ENCODE measurements at places on chromosomes 1 and 21.

- peak; percentile 76 for DNase-seq
Observed at GRCh38 chr21:41783476-41784180, 16.8 kb upstream of the RIPK4 start.

DNA sequence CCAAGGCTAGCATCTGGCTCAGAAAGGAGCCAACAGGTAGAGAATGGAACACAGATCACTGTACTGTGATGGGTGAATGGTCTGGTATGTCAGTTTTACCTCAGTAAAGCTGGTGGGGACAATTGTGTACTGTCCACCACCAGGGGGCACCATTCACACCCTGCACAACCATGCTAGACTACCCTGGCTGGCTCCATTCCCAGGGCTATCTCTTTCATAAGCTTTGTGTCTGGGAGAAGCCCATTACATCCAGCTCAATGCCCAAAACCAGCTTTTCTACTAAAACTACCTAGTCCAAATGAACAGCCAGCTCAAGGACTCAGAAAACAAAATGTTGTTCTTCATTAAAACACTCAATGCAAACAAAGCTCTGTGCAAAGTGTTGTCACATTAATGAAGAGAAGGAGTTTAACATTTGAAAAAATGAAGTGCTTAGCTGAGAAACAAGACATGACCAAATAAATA is 62.0 kb upstream of the RASAL2 start:
- DNase-seq = peak; percentile 86

- DNase-seq = peak; percentile 99
Observed at GRCh38 chr1:207034998-207035397, 2.4 kb upstream of the C1orf116 start.

DNA sequence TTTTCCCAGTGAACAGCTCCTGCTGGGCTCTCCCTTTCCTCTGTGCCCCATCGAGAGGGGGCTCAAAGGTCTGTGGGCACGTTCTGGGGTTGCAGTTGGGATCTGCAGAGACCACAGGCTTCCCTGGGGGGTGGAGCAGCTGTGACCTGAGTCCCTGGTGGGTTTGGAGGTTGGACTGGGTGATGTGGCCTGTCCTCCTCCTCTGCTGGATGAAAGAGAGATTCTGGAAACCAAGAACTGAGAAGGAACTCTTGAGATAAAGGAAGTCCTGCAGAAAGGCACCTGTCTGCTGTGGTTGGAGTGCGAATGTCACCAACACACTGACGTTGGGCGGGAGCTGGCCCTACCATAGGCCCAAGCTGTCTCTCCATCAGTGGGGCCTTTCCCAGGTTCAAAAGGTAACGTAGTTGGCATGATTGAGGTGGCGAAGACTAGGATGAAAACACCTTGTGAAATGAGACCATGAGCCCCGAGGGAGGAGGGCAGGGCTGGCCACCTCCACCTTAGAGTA is 35.8 kb upstream of the ETV3 start:
- no peak for DNase-seq

DNA sequence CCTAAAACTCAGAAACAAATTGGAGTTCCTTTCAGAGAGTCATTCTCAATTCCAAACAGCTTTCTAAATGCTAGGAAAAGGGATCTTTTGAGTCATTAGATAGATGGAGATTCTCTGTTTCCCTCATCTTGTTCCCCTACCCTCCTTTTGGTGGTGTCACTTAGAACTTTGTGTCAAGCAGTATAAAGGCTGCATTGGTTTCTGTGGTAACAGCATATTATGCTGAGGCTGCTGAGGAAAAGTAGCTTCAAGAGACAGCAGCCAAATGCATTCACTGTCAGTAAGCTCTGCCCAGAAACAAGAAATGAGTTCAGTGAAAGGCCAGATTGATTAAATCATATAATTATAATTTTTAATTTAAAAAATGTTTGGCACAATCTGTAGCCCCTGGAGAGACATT is 144.1 kb downstream of the LRRC40 start:
- no peak for DNase-seq

DNA sequence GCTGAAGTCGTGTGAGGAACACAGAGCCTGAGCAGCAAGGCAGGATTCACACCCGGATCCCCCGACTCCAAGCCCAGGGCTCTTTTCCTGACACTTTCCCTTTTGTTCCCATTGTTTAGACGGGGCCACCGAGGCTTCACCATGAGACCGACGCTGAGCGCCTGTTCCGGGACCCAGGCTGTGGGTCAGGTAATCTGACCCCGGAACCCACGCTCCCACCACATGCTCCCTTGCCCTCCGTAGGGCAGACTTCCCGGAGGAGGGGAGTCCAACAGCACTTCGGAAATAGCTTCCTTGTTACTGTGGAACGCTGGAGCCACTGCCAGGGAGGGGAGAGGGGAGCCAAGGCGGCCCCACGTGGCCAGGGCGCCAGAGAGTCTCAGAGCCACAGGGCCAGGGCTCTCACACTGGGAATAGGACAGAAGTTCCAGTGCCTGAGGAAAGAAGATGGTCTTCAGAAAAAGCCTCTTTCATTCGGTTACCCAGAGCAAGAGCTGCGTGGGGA is 18.4 kb downstream of the RUNX3 start:
- DNase-seq = no peak

- no peak for DNase-seq
Observed at GRCh38 chr1:12345350-12346217, 115.8 kb downstream of the VPS13D start.

- DNase-seq = peak; percentile 49
Observed at GRCh38 chr1:72281637-72282270, 585 bp downstream of the NEGR1 start.

DNA sequence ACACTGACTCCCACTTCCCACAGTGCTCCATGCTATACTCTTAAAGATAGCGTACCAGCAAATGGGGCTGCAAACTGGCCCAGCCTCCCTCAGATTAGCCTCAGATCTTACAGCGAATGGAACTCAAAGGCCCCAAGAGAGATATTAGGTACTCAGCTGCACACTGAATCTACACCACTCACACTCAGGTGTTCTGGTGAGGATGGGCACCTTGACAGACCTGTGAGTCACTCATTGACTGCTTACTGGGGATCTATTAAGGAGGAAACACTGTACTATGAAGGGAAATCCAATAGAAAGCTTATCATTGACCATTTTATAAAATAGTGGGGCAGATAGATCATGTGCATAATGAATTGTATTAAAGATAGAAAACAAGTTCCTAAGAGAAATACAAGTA is 164.3 kb upstream of the ATP1B1 start:
- peak; percentile 35 for DNase-seq

DNA sequence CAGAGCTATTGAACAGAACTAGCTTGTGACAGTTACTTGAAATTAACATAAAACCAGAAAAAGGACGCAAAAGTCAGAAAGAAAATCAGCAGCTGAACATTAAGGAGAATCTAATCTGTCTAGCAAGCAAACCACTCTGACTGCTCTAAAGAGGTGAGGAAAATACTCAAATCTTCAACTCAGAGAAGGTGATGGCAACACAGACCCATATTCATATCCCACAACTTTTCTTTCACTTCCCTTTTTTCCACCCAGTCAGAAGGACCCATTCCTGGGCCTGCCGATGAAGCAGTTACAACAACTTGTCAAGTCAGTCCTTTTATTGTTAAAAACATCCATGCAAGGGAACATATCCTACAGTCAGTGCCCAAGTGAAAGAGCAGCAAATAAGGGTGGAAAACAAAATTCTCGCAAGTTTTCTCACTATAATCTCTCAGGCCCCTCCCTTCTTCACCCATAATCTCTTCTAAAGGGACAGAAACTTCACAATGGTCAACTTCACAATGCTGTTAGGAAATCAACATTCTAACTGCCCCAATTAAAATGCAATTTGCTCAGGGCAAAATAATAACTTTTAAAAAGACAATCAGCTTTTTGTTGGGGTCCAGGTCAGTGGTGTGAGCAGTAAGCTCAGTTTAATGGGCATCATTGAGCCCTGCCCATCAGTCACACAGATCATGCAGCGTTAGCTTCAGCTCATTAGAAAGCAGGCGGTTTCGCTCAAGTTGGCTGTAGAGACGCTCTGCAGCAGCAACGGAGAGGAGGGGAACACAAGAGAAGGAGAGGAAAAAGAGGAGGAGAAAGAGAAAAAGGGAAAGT is 3.6 kb upstream of the NUP210L start:
- no peak for DNase-seq

DNA sequence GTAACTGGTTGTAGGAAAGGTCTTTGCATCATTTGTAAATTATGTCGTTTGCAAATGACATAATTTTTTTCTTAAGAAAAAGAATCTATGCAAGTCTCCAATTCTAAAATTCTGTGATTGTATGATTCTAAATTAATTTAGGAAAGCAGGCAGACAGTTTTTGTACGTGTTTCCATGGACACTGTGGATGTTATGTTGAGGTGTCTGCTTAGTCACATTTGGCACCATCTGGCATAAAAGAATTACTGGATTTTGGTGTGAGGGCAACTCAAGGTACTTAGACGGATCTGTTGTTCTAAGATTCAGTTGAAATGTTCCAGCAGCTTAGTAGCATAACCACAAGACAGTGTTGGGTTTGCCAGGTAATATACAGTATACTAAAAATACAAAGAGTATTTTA is 42.5 kb downstream of the C1orf21 start:
- no peak for DNase-seq

- no peak for DNase-seq
Observed at GRCh38 chr21:25408666-25409065, 198.6 kb downstream of the MRPL39 start.

DNA sequence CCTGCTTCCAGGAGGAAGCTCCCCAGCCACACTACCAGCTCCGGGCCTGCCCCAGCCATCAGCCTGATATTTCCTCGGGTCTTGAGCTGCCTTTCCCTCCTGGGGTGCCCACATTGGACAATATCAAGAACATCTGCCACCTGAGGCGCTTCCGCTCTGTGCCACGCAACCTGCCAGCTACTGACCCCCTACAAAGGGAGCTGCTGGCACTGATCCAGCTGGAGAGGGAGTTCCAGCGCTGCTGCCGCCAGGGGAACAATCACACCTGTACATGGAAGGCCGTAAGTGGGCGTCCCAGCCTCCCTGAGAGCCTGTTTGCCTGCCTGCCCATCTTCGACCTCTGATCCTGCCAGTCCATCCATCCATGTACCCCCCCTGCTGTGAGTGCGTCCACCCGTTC is 3.6 kb downstream of the ECM1 start:
- DNase-seq = no peak

DNA sequence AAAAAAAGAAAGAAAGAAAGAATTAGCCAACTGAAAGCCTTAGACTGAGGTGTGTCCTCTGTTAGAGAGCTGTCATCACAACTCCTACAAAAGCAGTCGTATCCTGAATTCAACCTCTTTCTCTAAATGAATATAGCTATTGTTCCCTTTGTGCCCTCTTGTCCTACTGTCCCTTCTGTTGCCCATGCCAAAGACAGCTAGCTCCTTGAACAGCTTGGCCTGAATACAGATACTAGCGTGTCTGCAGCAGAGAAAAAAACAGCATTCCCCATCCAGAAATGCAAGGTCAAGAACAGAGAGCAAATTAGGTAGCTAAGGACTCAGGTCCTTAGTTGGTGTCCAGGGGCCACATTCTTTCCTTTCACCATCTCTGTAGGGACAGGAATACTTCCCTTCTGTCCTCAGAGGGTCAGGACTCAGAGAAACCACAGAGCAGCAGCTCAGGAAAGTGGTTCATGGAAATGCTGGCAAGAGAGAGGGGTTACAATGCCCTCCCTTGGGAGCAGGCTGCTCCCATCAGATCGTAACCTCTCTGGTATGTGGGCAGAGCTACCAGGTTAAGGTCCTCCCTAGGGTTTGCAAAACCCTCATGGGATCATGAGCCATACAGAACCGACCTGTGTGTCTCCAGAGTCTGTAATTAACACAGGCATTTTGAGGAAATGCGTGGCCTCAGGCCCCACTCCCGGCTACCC is 1.8 kb upstream of the ZBTB48 start:
- no peak for DNase-seq

DNA sequence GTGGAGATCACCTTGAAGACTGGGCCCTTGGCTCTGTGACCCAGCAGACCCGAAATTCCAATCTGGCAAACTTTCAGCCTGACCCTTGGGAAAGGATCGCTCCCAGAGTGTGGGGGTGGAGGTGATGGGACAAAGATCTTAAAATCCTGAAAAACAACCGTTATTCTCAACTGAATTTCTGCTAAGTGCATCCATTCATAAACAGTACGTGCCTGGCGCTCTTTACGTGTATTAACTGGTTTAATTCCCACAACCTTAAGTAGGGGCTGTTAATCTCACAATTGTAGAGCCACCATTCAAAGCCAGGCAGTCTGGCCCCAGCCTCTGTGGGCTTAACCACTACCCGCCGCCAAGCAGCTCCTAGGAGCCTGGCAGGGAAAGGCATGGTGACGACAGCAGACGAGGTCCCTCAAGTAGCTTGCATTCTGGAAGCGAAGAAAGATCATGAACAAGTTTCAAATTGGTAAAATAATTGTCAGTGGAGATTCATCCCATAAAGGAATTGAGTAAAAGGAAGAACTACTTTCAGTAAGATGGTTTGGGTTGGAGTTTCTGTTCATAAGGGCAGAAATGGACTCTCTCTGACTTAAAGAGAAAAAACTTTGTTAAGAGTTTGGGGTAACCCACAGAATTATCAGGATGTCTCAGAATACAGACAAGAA is 11.4 kb upstream of the RGS16 start:
- DNase-seq = no peak

- DNase-seq = no peak
Observed at GRCh38 chr1:21437341-21437640, 2.6 kb upstream of the NBPF3 start.

DNA sequence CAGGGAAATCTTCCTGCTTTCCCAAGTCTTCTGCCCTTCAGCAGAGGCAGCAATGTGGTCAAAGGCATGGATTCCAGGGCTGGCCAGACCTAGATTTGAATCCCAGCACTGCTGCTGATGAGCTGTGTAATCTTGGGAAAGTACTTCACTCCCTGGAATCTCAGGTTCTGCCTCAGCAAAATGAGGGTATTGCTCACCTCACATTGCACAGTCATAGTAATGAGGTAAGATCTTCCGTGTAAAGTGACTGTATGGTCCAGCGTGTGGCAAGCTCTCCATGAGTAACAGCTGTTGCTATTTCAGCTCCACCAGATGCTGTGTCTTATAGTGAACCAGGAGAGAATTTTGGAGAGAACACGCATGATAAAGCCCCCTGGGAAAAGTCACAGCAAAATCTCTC is 56.1 kb upstream of the F3 start:
- peak; percentile 59 for DNase-seq

- no peak for DNase-seq
Observed at GRCh38 chr1:93549131-93549530, 101.2 kb downstream of the FNBP1L start.

Data from kidney tubule cell (primary cell).